ENCODE measurements at places on chromosomes 4 and X. TPM values are rescaled to one million over a fixed set of nuclear protein-coding genes. Genes with fewer than 3 reads are reported as not detected.

Gene GIMD1
- total RNA-seq: 0.22 TPM

GRCh38 chr4:124322234-124323065 is 390.1 kb downstream of the ANKRD50 start:
- peak; percentile 69 for DNase-seq

Gene KDR
- total RNA-seq: 0.63 TPM

Gene IBSP
- not detected for total RNA-seq

GRCh38 chr4:18611026-18611425 is 589.5 kb upstream of the LCORL start:
- no peak for DNase-seq

DNA sequence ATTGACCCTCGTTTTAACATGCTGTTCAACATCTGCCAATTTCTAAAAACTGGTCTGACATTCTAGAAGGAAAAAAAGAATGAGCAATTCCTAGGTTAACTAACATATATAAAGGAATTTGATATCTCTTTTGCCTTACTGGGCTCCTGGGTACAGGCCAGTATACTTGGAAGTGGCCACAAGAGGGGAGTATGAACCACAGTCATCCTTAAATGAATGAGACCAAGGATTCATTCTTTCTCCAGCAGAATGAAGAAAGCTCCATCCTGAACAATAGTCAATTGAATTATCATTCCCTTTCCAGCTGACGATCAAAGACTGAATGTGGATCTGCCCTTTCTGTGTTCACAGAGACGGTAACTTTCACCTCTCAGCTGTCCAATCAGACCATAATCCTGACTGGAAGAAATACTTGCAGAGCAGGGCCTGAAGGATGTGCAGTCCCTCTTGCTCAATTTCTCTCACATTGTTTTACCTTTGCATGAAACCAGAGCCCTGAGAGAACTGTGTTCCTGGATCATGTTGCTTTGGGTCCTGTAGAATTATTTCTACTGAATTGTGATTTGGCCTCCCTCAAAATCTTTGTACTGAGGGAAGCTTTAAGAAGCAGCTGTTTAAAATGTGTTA is 14.8 kb upstream of the SPARCL1 start:
- DNase-seq: peak; percentile 69

DNA sequence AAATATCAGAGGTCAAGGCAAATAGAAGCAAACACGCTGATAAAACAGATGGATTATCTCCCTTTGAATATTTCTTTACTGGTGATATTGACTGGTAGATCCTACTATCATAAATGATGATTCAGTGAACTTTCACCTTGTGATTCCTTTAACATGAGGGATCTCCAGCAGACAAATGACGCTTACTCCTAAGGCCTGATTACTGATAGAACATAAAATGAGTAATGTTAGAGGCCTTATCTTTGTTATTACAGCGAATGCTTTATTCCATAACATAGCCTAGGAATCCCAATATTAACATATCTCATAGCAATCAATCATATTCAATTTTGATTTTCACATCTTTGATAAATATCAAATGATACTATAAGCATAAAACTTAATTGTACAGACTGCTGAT is 152.3 kb downstream of the SLC10A7 start:
- DNase-seq: no peak

DNA sequence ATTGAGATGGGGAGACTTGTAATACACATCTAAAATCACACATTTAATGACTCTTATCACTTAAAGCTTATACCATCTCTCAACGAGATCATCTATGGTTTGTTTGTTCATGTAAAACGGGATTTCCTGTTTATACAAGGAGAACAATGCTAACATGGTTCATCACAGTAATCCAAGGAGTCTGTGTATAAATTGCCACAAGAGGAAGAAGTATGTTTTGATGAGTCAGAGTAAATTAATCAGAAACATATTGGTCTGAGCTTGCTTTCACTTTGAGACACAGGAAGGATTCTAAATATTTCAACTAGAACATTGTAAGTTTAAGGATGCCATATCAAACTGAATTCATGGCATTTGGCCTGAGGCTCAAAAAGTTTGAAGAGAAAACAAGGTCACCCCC is 594.1 kb downstream of the GLUD2 start:
- peak; percentile 25 for DNase-seq

- no peak for DNase-seq
These were observed 14.4 kb upstream of the ASMTL start for GRCh38 chrX:1466971-1467561.

DNA sequence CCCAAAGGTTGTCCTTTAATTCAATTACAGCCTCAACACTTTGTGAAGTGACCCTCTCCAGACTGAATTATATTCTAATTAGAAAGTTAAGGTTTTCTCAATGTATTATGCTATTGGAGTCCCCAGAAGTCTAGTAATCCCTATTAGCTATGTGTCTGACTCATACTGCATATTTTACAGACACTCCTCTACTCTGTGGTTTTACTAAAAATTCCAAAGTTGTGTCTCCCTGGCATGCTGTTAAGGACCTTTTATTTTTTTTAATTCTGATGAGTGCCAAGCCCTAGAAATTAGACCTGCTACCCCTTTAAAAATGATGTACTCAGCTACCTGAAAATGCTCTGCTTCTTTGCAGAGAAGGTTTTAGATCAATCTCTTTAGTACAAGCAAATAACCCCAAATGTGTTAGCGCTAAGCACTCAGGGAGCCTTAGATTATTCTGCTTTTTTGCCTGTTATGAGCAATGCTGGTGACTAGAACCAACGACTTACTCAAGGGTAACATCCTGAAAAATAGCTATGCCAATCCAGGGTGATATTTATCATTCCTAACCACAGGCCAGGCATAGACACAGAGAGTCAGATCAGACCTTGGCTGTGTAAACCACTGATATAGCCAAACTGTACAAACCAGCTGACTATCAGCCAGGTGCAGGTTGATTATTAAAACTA is 26.1 kb upstream of the CXCL13 start:
- DNase-seq: peak; percentile 83

DNA sequence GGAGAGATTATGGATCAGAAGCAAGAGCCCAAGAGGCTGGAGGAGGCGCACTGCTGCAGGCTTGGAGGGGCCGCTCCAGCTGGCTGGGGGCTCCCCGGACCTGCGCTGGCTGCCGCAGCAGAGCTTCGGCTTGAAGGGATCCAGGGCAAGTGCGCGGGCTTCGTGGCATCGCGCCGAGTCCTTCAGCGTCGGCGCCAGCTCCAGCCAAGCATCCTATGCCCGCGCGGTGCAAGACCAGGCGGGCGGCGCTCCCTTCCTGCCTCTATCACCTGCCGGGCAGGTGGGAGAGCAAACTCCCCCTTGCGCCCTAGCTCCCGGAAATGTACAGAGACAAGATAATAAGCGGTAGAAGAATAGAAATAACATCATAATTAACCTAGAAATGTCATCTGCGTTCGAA is 10.5 kb upstream of the UCP1 start:
- DNase-seq: no peak

DNA sequence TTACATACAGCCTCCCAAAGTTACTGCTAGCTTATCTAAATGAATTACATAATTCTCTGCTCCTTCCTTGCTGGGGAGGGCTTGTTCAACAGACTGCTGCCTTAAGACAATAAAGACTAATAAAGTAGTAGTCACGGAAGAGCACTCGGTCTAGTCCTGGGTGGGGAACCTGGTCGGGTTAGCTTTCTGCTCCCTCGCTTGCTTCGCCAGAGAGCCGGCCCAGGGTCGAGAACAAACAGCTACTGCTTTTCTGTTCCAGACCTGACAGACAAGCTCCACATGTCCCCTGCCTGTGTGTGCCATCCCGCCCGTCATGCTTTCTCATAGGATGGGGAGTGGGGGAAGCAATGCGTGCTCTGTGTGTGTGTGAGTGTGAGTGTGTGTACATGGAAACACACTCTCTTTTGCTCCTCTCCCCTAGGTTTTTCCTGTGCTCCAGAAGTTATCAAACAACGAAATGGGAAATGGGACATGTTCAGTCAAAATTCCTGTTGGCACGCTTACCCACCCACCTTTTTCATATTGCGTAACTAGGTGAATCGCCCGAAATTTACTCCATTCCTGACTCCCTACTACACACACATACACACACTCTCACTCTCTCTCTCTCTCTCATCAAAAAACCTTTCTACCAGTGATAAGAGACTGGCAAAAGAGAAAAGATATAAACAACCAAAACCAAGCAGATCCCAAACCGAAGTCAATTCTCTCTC is 1.3 kb downstream of the NPY1R start:
- no peak for DNase-seq

GRCh38 chr4:147760695-147761094 is 28.8 kb downstream of the ARHGAP10 start:
- no peak for DNase-seq

GRCh38 chr4:94472056-94472826 is 20.5 kb downstream of the PDLIM5 start:
- DNase-seq: peak; percentile 84

- peak; percentile 49 for DNase-seq
These were observed 104.4 kb upstream of the ARHGAP24 start for GRCh38 chr4:85370400-85371032.

Gene SCML2
- 4.8 TPM for total RNA-seq

- no peak for DNase-seq
These were observed 112.9 kb downstream of the CPZ start for GRCh38 chr4:8705161-8706145.

Gene INTS6L
- total RNA-seq: 4.1 TPM

DNA sequence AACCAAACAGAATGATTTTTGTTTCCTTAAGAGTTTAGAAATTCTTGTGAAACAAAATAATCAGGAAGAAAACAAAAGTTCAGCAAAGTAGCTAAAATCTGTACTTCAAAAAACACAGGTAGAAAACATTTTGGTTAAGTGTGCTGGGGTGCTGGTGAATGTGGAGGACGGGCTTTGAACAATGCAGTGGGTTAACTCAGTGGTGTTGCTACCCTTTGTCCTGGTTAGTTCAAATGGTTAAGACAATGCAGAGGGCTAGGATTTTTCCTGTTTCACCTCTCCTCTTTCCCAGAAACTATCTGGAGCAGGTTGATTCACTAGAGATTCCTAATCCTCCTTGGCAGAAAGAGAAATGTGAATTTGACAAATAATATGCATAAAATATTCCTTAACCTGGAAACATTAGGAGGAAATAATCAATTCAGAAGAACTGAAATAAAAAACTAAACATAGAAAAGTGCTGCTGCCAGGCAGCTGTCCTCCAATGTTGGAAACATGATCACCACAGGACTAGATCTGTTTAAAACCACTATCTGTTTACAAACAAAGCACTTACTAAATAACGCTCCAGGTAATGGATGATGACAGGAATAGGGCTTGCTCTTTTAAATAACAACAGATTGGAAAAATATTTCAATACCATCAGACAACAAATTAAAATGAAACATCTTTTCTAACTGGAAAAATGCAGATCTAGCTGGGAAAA is 148.9 kb downstream of the MAML3 start:
- DNase-seq: peak; percentile 9

Gene ACE2
- total RNA-seq: 0.81 TPM

Measured in PC-3 (cell line).